Stimulated activated CD8-positive, alpha-beta memory T cell treated with anti-CD3 and anti-CD28 coated beads, Interleukin-4, amount 100 ng/mL, for 4 hours (primary cell): ENCODE measurements at places on chromosomes 1 and 21.

DNA sequence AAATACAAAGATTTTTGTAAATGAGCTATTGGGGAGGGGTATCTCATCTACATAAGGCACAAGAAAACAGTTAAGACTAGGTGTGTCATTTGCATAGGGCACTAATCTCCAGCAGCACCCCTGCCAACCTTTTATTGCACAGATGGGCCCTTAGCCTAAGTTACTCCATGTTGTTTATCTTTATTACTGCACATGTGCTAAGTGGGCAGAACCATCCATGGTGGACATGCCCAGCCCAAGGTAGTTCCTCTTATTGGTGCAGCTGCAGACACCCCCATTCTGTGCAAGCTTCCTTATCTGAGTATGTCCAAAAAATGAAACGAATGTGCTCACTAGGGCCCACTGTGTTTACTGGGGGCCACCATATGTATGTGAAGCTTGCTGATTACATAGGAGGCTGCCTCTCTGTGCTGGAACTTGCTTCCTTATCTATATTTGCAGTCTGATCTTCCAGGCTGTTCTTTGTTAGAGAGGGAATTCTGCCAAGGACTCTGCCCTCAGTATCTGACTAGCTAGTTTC, 77.3 kb upstream of the NEK7 start:
- DNase-seq = no peak

- DNase-seq = no peak
Observed at GRCh38 chr1:84090447-84091245, 53.4 kb upstream of the PRKACB start.

- DNase-seq = no peak
Observed at GRCh38 chr1:64887689-64888217, 78.6 kb downstream of the JAK1 start.

- no peak for DNase-seq
Observed at GRCh38 chr1:168583571-168583970, 7.2 kb downstream of the XCL1 start.

DNA sequence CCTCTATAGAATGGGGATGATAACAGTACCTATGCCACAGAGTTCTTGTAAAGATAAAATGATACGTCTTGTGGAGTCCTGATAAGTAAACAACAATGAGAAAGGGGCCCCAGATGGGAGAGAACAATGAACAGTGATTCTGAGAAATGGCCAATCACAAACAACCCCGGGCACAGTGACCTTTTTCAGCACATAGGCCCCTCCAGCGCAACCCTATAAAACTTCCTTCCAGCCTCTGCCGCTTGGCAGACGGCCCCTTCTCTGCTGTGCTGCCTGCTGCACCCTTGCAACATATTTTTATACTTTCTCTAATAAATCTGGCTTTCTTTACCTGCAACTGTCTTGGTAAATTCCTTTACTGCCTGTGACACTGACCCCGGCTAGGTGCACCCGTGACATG, 8.9 kb downstream of the RCAN1 start:
- no peak for DNase-seq

- no peak for DNase-seq
Observed at GRCh38 chr1:230831771-230832170, 36.5 kb downstream of the C1orf198 start.

DNA sequence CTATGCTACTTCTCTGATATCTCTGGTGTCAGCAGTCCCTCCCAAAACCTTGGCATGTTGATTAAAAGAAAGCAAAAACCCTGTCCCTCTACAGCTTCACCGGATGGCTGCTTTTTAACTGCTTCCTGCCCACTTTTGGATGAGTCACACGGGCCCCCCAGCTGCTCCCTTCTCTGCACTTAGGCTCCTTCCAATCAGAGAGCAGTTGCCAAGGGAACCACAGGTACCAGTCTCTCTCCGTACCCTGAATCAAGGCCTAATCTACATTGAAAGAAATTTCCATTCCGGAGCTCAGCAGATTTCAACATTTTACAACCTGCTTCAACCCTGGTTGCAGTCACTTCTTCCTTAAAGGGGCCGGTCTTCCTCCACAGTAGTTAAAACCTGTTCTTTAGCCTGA, 70.6 kb upstream of the GJB5 start:
- no peak for DNase-seq

DNA sequence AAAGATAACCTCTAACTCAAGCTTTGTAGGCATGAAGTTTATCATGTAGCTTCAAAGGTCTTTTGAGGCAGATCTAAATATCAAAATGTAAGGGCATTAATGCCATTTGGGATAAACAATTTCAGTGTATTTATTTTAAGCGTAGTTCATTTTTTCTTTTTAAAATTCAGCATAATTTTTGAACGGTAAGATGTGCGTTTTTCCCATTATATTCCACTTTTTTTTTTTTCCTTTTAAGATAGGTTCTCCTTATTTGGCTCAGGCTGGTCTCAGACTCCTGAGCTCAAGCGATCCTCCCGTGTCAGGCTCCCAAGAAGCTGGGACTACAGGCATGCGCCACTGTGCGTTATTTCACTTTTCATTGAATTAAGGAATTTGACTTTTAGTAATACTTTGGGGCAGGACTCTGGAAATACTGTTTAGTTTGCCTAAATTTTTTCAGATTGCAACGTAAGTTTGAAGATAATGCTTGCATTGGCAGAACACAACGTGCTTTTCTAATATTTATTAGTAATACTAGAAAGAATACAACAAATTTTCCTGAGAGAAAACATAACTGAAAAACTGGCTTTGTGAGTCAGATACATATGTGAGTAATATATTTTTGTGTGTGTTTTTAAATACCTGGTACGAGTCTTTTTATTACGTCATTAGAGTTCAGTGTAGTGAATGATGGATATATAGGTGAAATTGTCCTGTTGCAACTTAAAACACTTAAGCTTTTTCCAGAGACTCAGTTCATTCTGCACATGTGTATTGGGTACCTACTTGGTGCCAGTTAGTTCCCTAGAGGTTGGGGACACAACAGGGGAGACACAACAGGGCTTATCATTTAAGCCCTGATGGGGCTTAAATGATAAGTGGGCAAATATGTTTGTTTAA, 2.2 kb downstream of the RALGPS2 start:
- no peak for DNase-seq

DNA sequence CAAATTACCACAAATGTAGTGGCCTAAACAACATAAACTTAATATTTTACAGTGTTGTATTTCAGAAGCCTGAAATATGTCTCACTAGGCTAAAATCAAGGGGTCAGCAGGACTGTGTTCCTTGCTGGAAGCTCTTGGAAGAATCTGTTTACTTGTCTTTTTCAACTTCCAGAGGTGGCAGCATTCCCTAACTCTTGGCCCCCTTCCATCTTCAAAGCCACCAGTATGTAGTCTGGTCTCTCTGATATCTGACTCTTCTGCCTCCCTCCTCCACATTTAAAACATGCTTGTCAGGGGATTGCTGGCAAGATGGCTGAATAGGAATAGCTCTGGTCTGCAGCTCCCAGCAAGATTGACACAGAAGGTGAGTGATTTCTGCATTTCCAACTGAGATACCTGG, 567.5 kb downstream of the PLA2G4A start:
- no peak for DNase-seq

GRCh38 chr1:233443040-233443760, 115.7 kb downstream of the MAP3K21 start:
- DNase-seq = no peak

GRCh38 chr21:34639882-34640788, 25.2 kb upstream of the RCAN1 start:
- DNase-seq = no peak

DNA sequence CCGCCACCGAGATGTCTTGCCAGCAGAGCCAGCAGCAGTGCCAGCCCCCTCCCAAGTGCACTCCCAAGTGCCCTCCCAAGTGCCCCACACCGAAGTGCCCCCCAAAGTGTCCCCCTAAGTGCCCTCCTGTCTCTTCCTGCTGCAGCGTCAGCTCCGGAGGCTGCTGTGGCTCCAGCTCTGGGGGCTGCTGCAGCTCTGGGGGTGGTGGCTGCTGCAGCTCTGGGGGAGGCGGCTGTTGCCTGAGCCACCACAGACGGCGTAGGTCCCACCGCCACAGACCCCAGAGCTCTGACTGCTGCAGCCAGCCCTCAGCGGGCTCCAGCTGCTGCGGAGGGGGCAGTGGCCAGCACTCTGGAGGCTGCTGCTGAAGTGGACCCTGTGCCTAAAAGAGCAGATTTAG, 1.4 kb downstream of the LCE1F start:
- no peak for DNase-seq

- DNase-seq = no peak
Observed at GRCh38 chr1:162250004-162250730, 126.5 kb downstream of the SPATA46 start.

DNA sequence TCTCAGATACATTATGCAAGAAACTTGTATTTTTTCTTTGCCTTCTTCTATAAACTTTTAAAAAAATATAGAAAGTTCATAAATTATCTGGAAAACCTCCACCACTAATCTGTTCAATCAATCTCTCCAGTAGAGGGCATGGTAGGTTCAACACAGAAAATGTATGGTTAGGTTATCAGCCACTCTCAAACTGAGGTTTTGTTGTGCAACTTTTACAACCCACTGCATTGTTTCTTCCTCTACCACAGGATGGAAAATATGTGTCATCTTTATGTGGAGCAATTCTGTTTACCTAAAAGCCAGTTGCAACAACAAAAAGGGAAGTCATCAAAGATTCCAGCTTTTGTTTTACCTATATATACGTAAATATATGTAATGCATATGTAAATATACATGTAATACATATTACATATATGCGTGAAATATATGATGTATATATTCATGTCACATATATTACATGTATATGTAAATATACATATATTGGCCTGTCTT, 3.0 kb upstream of the RGS2 start:
- DNase-seq = no peak
